ENCODE measurements at places on chromosomes 6 and 20. TPM values are rescaled to one million over a fixed set of nuclear protein-coding genes. Genes with fewer than 3 reads are reported as not detected.

Gene PAK5
- 55.7 TPM for total RNA-seq

Gene LGSN
- total RNA-seq, result 0.47 TPM

Gene L3MBTL3
- 38.8 TPM for total RNA-seq

Gene HTR1E
- total RNA-seq, result 0.16 TPM

Gene PNLDC1
- total RNA-seq, result not detected

Gene IMPG1
- total RNA-seq, result not detected

DNA sequence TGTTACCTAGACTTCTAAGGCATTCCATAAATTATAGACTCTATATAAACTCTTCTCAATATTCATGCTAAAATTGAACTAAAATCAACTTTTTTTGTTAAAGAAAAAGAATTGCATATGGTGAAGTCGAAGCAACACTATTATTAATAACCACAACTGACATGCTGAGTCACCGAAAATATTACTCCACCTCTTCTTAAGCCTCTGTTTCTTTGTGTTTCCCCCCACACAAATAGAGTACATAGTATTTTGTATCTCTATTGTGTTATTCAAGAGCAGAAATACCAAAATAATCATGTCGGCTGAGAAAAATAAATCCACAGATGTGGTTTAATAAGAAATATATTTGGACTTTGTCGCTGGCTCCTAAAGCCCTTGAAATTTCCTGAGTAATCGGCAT lies 23.8 kb downstream of the TFB1M start:
- no peak for DNase-seq

DNA sequence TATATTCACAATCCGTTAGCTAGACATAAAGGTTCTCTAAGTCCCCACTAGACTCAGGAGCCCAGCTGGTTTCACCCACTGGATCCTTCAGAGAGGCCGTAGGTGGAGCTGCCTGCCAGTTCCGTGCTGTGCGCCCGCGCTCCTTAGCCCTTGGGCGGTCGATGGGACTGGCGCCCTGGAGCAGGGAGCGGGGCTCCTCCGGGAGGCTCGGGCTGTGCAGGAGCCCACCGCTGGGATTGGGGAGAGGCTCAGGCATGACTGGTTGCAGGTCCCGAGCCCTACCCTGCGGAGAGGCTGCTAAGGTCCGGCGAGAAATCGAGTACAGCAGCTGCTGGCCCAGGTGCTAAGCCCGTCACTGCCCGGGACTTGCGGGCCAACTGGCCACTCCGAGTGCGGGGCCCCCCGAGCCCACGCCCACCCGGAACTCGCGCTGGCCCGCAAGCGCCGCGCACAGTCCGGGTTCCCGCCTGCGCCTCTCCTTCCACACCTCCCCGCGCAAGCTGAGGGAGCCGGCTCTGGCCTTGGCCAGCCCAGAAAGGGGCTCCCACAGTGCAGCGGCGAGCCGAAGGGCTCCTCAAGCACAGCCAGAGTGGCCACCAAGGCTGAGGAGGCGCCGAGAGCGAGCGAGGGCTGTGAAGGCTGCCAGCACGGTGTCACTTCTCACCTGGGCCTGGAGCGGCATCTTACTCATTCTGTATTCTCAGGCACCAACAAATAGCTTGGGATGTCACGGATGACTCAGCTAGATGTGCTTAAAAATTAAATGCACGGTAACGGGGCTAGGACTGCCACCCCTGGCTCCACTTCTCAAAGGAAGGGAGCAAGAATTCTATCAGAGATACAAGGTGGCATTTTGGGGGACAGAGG lies 44.1 kb downstream of the IRF4 start:
- DNase-seq, result no peak

DNA sequence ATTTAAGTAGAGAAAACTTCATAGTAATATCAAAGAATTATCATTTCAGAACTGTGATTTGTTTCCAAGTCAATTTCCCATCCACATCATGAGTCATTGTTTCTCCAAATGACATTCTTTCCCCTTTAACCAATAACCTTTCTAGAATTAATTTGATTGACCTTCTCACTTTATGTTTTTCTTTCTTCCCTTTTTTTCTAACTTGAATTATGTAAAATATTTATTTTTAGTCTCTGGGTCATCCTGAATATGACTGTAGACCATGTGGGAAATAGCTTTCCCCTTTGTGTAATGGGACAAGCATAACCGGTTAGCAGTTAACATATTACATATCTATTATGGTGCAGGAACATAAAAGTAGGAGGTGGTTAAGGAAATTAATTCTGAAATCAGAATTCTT lies 291.1 kb downstream of the GJA1 start:
- DNase-seq, result no peak

DNA sequence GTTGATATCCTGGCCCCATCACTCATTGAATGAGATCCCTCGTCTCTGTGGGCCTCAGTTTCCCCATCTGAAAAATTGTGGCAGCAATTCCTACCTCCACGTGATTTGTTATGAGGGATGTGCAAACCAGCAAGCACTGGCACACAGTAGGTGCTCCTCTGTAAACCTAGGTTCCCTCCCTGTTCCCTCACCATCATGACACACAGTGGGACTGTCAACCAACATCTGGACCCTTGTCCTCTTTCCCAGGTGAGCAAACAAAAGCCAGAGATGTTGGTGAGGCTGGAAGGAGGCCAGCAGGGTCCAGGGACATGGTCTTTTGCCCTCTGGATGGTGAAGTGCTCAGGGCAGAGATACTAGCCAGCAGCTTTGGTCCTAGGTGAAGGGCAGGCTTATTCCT lies 26.1 kb downstream of the RSPO4 start:
- DNase-seq, result no peak

All from occipital lobe (tissue), 3 donors.